ENCODE measurements at places on chromosomes 16 and 17.

GRCh38 chr17:18217412-18218015 lies 7.9 kb upstream of the LLGL1 start:
- peak; percentile 61 for DNase-seq

DNA sequence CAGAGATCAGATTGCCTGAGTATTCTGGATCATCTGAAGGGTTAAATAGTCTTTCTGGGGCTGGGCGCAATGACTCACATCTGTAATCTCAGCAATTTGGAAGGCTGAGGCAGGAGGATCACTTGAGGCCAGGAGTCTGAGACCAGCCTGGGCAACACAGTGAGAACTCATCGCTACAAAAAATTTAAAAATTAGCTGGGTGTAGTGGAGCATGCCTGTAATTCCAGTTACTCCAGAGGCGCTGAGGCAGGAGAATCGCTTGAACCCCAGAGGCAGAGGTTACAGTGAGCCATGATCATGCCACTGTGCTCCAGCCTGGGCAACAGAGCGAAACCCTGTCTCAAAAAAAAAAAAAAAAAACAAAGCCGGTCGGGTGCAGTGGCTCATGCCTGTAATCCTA lies 15.7 kb downstream of the MVP start:
- DNase-seq = no peak

DNA sequence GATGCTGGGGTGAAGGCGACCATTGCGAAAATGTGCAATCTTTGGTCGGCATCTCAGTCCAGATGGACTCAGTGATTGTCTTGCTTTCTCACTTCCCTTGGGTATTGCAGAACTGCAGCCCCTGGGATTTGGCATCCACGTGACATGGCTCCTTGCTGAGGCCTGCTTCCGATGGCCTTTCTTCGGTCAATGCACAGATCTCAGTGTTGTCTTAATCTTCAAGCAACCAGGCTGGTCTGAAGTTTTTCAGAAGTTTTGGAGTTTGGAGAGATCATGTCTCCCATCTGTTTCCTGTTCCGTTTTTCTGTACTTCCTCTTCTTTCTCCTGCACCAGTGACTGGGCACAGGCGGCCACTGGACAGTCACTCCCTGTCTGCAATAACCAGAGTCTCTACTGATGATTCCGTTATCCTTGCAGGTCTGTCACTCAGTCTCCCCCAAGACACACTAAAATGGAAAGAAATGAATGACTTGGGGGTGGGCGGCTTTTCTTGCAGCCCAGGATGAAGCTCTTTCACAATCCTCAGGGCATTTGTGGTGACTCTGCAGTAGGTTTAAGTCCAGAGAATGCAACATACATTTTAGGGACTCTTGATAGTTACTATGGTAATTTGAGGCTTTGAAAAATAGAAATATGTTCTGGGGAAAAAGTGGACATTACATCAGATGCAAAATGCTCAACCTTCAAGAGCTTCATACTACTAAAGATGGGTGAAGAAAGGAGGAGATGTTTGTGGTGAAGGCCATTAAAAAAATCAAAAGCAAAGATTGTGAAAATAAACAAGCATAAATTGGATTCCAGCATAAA lies 106.3 kb upstream of the ZFHX3 start:
- no peak for DNase-seq

DNA sequence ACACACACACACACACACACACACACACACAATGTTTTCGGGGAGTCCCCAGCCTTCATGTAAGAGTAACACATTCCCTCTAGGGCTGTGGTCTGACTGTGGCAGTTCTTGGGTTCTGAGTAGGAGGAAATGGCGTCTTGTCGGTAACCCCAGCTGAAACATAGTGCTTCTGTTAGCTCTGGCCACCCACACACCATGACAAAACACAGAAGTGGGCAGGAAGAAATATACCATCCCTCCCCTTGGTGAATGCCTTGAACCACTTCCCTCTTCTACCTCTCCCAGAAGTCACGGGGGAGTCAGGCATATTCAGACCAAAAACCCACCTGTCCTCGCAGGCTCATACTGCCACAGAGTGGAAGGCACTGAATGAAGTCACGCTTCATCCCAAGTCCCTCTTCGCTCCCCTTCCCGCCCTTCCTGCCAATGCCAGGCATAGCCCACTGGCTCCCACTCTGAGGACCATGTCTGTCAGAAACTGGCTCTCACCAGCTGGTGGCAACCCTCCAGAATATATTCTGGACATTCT lies 11.5 kb downstream of the SLC35B1 start:
- no peak for DNase-seq

- DNase-seq = no peak
Observed at GRCh38 chr17:81465910-81466309, 46.7 kb downstream of the ACTG1 start.

DNA sequence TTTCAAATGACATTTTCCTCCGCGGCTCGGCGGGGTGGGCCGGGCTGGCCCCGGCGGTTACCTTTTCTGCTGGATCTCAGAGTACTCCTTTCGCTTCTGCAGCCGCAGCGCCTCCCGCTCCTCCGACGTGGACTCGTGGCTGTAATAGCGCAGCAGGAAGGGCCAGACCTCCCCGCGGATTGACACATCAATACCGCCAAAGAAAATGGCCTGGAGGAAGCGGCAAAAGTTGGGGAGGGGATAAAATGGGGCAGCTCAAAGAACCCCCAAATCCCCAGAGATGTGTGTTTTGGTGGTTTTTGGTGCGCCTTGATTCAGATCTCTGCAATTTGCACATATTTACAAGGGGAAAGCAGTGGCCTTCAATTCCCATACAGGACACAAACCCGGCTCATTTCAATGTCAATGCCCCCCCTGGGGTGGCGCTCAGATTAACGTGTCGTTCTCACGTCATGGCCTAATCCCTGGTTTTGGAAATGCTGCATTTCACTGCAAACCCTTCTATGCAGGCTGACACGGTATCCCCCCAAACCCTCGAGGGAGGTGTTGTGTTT lies 85.9 kb downstream of the TBC1D16 start:
- no peak for DNase-seq

- no peak for DNase-seq
Observed at GRCh38 chr16:69511651-69512050, 54.1 kb upstream of the NFAT5 start.

DNA sequence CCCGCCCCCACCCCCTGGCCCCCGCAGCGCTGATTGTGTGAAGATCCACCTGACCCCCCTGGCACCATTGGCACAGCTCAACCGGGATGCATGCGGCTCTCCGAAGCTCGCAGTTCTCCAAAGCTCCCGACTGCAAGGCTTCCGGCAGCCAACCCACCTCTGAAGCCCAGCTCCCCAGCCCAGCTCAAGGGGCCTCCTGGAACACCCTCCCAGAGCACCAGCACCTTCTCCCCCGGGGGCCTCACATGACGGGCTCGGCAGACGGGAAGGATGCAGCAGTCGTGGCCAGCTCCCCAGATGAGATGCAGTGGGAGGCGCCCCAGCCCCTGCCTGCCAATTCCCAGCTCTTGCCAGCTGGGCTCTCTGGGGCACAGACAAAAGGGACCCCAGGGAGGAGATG lies 215.3 kb downstream of the ZNF423 start:
- no peak for DNase-seq

DNA sequence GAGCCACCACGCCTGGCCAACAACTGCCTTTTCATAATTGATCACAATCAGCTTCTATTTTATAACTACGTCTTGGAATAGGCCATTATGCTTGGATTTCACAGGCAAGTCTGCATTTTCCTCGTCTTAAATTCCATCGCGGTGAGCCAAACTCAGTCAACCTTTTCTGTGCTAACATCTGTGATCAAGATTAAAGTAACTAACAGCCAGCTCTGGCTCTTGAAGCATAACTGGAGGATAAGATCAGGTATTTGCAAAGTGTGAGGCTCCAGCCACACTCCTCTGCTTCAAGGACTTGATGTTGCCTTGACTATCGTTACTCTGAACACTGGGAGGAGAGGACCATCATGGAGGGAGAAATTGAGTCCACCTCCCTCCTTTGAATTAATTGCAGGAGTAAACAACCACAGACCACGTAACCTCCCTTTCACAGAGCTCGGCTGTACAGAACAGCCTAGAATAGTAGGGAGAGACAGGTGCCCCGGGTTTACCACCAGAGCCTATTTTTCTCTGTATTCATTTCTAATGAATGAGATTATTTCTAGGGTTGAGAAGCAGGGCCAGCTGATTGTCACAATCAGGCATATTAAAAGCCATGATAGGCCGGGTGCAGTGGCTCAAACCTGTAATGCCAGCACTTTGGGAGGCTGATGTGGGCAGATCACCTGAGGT lies 143.0 kb downstream of the XYLT1 start:
- no peak for DNase-seq

DNA sequence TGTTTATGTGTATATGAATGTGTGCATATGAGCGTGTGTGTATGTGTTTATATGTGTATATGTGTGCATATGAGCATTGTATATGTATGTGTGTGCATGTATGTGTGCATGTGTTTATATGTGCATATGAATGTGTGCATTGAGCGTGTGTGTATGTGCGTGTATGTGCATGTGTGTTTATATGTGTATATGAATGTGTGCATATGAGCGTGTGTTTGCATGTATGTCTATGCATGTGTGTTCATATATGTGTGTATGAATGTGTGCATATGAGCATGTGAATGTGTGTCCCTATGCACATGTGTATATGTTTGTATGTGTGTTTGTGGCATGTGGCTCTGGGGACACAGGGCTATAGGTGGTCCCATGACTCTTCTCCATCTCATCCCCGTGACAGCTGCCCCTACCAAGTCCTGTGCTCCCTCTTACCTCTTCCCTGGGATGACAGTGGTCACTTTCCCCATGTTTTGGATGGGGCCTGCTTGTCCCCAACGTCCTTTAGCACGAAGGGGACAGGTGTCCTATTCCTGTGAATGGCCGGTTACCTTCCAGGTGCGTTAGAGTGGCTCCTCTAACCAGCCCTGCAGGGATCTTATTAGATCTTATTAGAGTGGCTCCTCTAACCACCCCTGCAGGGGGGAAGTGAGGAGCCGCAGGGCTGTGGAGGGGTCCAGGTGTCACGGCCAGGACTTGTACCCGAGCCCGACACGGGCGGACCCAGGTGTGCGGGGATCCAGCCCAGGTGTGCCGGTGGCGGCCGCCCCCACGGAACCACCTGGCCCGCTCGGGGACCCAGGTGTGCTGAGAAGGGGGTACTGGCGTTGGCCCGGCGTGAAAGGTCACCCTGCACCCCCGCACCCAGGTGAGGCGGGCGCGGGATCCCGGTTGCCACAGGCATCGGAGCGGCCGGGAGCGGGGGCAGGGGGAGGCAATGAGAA lies 105.6 kb downstream of the SEC14L1 start:
- no peak for DNase-seq

- DNase-seq = no peak
Observed at GRCh38 chr17:62901544-62901943, 64.5 kb upstream of the TANC2 start.

DNA sequence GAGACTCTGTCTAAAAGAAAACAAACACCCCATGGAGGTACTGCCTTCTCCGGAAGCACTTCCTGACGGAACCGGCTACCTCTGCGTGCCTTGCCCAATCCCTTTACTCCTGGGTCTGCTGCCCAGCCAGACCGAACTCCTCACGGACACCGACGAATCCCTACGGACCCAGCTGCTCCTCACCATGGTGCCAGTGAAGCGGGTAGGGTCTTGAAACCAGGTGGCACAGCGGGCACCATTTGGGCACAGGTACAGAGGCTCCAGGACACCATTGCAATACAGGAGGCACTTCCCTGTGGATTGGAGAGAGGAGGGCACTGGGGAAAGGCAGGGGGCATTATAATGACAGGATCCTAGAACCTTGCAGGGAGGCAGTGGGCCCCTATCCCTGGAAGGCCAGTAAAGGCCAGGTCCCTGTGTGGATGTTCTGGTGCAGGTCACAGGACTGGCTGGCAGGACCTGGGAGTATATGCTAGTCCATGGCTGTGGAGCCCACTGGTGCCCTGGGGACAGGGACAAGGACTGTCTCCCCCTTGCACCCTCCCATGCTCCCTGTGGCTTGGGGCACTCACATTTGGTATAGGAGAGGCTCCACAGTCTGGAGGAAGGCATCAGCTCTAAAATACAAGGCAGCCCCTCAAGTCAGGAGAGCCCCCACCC lies 2.3 kb downstream of the SLC25A39 start:
- no peak for DNase-seq

- DNase-seq = no peak
Observed at GRCh38 chr17:67212714-67213417, 32.1 kb downstream of the HELZ start.

DNA sequence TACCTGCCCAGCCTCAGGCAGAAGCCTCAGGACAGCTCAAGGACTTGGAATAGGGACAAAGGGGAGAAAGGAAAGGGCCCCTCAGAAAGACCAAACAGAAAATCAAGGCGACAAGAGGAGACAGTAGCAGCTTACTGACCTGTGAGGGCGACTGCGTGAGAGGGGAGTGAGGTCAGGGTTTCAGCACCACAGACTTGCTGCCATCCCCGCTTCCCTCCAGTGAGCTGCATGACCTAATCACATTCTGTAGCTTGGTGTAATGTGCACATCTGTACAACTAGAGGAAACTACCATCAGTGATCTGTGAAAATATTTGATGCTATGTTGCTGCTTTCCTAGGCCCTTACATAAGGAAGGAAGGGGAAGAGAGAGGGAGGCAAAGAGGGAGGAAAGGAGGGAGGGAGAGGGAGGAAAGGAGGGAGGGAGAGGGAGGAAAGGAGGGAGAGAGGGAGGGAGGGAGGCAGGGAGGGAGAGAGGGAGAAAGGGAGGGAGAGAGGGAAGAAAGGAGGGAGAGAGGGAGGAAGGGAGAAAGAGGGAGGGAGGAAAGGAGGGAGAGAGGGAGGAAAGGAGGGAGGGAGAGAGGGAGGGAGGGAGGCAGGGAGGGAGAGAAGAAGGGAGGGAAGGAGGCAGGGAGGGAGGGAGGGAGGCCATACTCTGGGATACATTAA lies 404.9 kb upstream of the CDH5 start:
- DNase-seq = no peak

- no peak for DNase-seq
Observed at GRCh38 chr17:70084476-70084875, 9.5 kb downstream of the KCNJ16 start.

DNA sequence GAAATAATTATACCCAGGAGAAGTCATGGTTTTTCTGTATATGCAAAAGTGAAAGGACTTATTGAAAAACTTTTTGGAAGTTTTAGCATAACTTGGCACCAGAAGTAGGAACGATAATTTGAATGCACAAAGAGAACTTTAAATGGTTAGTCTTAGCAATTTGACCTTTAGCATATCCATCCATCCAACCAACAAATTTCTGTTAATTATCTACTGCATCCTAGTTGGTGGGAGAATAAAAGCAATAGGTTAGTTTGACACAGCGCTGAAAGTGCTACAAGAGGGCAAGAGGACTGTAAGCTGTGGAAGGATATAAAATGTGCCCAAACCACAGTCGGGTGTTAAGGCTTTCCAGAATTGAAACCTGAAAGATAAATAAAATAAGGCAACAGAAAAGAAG lies 17.6 kb downstream of the SPAG9 start:
- no peak for DNase-seq

GRCh38 chr17:66652840-66653507 lies 181.9 kb upstream of the CACNG5 start:
- DNase-seq = no peak

- no peak for DNase-seq
Observed at GRCh38 chr16:18789515-18789849, 652 bp downstream of the RPS15A start.

DNA sequence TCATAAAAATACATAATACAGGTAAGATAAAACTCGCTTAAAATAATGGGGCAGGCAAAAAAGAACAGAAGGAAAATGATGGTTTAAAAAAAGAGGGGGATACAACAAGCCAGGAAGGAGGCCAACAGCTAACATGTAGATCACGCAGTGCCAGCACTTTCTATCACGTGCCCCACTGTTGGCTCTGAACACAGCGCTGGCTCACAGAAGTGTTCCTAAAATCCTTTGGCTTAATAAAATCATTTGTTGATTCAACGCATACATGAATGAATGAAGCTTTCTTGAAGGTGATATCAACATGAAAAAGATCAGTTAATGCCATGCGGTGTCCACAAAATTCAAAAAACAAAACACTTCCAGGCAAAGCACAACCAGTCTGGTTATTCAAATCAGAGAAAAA lies 8.5 kb downstream of the ITGAE start:
- no peak for DNase-seq

Data from activated CD4-positive, CD25-positive, alpha-beta regulatory T cell treated with anti-CD3 and anti-CD28 coated beads, Interleukin-2, amount 50 U/mL, for 16 hours (primary cell).